Activated CD8-positive, alpha-beta memory T cell treated with anti-CD3 and anti-CD28 coated beads for 1 hour (primary cell): ENCODE measurements at places on chromosomes 4 and X.

DNA sequence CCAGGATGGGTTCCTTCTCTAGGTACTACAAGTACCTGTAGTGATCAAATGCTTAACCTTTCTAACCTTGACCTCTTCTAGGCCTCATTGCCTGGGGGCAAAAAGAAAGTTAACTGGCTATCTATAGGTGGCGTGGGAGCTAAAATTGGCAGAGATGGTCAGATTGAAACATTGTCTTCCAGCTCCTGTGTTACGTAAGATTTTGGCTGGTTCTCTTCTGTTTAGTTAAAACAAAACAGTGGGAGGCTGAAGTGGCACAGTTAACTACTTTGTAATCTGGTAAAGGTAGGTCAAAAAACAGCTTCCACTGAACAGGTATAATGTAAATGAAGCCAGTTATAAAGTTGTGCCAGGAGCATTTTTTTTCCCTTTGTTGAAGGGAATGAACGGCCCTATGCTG lies 115.2 kb downstream of the MBNL3 start:
- no peak for DNase-seq

GRCh38 chrX:7117587-7117986 lies 29.9 kb upstream of the STS start:
- no peak for DNase-seq

GRCh38 chr4:94274912-94275311 lies 67.2 kb downstream of the SMARCAD1 start:
- DNase-seq = no peak

DNA sequence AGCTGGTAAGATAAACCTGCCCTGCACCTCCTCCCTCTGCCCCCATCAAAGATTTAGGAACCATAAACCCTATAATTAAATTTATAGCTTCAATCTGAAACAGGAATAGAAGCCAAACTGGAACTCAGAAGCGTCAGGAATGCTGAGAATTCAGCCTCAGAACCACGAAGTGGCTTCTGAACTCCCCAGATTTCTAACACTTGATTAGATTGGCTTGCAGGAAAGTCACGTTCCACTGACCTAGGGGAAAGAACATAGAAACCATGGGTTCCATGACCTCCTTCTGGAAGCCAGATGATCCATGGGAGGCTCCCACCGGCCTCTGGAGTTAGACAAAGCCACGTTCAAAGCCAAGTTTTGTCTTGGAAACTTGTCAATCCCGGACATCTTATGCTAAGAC lies 356.5 kb downstream of the MID1IP1 start:
- DNase-seq = no peak

- no peak for DNase-seq
Measured at GRCh38 chr4:8167291-8167690, 8.7 kb upstream of the ABLIM2 start.

- DNase-seq = no peak
Measured at GRCh38 chr4:21202959-21203358, 502.7 kb downstream of the PACRGL start.

- no peak for DNase-seq
Measured at GRCh38 chrX:53294024-53294648, 12.8 kb upstream of the IQSEC2 start.

DNA sequence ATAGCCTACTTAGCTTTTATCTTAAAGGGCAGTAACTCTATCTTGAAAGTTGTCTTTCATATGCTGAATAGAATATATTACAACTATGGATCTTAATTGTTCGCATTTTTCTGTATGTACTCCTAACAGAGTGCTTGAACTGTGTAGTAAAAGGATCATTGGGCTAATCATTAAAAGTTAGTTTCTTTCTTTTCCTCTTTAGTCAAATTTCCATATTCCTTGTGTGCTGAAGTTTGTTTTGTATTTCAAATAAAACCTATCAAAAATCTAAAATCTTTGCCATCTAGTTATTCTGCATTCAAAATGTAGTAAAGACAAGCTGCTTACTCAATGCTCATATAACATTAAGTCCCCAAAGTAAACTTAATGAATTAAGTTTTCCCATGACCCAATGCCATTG lies 182.7 kb downstream of the HTR2C start:
- DNase-seq = no peak

DNA sequence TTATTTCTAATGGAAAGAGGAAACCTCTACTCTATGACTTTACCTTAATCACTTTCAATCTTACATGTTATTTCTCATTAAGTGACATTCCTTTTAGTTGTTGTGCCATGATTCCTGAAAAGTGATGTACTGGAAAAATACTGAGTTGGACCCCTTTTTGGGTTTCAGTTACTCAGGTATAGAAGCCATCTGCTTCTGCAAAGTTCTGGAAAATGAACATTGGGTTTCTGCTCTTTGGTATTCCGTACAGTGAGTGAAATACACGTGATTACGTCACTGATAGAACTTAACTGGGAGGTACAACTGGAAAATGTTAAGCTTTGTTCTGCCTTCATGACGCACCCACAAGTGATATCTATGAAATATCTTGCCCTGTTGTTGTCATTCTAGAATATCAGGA lies 114.7 kb downstream of the MID1 start:
- no peak for DNase-seq

DNA sequence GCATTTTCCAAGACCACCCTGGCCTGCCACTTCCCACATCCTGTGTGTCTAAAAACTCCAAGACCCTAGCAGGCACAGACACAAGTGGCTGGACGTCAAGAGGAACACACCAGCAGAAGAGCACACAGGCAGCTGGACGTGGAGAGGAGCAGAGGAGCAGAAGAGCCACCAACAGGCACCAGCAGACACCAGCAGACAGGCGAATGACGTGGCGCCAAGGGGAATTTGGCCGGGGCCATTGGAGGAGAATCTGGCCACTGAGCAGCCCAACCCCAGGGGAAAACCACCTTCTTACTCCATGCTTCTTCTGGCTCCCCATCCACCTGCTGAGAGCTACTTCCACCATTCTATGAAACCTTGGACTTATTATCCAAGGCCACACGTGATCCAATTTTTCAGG lies 243.1 kb upstream of the CTSO start:
- DNase-seq = no peak

GRCh38 chr4:150206265-150206664 lies 128.0 kb downstream of the DCLK2 start:
- no peak for DNase-seq

DNA sequence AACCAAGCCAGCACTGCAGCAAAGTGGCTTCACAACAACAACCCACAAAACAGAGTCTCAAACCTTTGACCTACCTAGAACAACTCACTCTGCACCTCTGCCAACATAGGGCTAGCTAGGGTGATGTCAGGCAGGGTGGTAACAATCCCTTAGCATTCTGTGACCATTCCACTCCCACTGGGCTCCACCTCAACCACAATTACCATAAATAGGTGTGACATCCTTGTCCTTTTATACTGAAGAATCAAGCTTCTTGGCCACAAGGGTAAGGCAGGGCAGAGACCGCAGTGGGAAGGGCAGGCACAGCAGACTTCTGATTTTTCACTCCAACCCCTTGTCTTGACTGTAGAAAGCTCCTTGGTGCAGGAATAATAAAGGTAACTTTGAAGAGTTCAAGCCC lies 795.4 kb upstream of the DIAPH2 start:
- DNase-seq = no peak

DNA sequence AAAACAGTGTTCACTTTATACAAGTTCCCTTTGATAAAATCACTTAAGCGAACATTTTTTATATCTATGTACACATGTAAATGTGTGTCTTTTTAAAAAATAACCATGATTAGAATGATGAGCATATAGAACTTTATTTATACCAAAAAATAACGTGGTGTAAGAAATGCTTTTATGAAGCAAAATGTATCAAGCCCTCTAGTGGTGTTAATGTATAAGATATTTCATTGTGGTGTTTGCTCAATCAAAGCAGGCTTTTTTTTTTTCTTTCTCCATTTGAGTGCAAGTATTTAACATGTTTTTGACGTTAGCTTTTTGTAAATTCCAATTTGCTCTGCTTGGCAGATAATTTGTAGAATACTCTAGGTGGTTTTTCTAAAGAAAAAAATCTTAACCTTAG lies 2092.4 kb upstream of the TENM3 start:
- DNase-seq = no peak

DNA sequence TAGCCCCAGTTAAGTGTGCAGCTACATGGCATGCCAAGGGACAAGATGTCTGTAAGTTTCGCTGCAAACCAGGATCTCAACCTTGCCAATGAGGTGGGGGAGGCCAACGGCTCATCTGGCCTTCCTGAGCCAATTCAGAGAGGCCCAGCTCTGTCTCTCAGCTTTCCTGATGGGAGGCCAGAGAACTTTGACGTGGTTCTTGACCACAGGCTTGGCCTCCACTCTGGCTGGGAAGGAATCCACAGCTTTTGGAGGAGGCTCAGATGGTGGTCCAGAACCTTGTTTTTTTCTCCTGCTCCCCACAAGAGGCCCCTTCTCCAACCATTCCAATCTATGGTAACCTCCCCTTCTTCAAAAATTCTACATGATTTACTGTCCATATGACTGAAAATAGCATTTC lies 9.8 kb downstream of the CAPN6 start:
- DNase-seq = no peak

DNA sequence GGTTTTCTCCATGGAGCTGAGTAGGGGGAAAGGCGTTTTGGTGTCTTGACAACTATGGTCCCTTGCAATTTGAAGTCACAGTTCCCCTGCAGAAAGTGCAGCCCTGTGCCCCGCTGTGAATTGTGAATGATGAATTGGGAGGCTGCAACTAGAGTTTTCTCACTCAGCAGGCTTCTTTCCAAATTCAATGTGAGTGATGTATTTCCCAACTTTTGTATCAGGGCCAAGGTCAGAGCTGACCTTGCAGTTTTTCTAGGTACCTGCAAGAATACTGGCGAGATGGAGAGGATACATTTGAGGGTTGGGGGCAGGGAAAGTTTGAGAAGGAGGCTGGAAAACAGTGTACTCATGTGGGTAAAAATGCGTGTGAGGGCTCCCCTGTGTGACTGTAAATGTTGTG lies 11.7 kb downstream of the PHEX start:
- no peak for DNase-seq

- DNase-seq = no peak
Measured at GRCh38 chr4:87819281-87819919, 13.4 kb upstream of the MEPE start.

GRCh38 chr4:77593101-77593500 lies 12.5 kb upstream of the CXCL13 start:
- no peak for DNase-seq

GRCh38 chrX:39725928-39726619 lies 371.7 kb downstream of the BCOR start:
- no peak for DNase-seq

- DNase-seq = no peak
Measured at GRCh38 chr4:181860157-181860556, 383.0 kb upstream of the TENM3 start.

- no peak for DNase-seq
Measured at GRCh38 chrX:57595381-57595811, 3.6 kb downstream of the ZXDB start.

- DNase-seq = no peak
Measured at GRCh38 chrX:16778993-16779392, 7.3 kb upstream of the TXLNG start.

DNA sequence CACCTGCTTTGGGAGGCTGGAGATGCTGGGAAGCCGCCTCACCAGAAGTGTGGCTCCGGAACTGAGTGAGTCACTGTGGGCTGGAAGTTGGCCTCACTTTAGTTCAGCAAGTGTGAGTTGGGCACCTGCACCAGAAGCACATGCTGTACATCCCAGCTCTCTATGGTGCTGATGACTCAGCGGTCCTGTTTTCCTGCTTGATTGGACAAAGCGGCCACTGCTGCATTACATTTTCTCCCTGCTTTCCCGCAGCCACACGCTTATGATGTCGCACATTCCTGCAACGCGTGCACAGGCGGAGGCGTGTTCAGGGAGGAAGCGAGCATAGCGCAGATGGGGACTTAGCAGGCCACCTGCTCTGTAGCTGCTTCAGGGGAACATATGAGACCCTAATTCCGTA lies 26.7 kb upstream of the CLDN34 start:
- no peak for DNase-seq

GRCh38 chr4:179768996-179769395 lies 2326.8 kb upstream of the AGA start:
- no peak for DNase-seq

GRCh38 chr4:165112368-165113121 lies at the start of gene TMEM192:
TSS of gene TMEM192 (minus strand) at chr4:165112860. CDS start at chr4:165112773, 87 bp downstream.
- DNase-seq = peak; percentile 92
